ENCODE measurements at places on chromosomes 3 and 15.
A peak's percentile ranks its signal among the peaks of the same experiment; 100 is the strongest.

- no peak for DNase-seq
Observed at GRCh38 chr3:55511895-55512570, 24.9 kb upstream of the WNT5A start.

DNA sequence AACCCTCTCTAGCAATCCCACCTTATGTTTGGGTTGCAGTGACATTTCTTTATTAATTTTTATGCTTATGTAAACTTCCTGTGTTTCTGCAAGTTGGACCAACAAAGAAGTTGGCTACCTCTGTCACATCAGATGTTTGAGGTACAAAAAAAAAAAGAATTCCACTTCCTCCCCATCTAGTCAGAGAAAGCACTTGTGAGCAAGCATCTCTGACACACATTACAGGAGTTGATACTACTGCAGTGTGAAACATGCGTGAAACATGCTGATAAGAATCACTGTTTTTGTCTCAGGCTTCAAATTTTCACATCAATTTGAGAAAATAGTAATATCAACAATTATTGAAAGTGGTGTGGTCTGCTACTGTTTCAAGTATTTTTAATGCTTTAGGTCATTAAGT lies 1.3 kb downstream of the SCAANT1 start:
- peak; percentile 48 for DNase-seq

- DNase-seq = no peak
Observed at GRCh38 chr3:53665608-53666425, 171.4 kb downstream of the CACNA1D start.

DNA sequence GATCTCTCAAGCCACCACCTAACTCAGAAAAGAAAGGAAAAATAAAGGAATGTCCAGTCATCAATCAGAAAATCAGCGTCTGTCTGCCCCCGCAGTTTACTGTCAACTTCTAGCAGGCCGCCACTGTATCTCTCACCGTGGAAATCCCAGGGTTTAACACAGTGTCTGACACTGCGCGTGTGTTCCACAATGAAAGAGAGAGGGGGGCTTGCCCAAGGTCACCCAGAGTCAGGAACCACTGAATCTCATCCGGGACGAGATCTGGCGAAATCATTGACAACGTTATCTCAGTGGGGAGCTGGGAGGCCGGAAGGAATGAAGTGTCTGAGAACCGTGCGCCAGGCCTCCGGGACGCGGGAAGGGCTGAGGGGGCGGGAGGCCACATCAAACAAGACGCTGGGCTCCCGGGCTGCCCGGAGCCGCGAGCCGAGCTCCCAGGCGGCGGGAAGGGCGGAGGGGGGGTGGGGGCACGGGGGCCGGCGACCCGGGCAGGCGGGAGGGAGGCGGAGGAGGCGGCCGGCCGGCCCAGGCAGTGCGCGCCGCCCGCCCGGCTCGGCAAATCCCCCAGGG lies 2.2 kb upstream of the HES1 start:
- no peak for DNase-seq

DNA sequence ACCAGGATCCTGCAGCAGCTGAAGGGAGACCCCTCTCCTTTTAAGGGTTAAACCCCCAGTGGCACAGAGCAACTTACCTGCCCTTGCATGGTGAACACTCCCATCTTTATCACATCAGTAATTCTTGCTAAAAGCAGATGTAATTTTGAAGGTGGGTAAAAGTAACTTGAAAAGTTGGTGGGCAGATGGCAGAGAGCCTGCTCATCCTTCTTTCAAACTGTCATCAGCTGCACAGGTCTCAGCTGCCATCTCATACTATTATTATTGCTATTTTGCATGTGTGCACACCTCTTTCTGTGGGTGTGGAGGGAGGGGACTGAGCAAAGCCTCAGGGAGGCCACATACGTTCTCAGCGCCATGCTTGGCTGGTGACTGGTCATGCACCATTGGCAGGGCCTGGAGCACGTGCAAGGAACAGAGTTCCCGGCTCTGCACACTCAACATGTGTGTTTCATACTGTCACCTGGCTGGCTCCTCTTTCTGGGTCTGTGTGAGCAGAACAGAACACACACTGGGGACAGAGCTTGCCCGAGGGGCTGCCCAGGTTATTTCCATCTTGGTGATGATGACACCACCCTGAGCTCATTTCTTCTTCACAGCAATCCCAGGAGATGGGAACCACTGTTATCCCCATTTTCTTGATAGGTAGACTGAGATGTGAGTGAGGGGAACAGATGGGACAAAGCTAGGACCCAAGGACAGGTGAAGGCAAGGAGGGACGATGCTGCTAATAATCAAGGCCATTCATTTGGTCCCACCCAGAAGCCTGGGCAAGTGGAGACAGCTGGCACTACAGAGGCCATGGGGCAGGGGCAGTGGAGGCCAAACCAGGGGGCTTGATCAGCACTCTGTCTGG lies 95.8 kb upstream of the KLF13 start:
- DNase-seq = no peak

DNA sequence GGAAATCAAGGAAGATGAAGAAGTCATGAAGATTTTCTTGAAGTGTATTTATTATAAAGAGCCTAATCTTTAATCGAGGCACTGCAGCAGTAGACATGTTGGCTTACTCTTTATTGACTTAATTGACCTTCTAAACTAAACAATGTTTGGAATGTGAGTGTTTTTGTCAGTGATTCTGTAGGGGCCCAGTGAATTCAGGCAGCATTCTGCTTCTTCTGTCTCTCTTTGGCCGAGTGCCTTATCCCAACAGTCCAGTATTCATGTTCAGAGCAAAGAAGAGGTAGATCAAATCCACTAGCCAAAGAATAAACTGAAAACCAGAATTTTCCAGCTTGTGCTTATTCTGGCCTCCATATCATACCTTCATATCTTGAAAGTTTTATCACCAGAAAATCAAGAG lies 55.7 kb downstream of the RLBP1 start:
- DNase-seq = no peak

DNA sequence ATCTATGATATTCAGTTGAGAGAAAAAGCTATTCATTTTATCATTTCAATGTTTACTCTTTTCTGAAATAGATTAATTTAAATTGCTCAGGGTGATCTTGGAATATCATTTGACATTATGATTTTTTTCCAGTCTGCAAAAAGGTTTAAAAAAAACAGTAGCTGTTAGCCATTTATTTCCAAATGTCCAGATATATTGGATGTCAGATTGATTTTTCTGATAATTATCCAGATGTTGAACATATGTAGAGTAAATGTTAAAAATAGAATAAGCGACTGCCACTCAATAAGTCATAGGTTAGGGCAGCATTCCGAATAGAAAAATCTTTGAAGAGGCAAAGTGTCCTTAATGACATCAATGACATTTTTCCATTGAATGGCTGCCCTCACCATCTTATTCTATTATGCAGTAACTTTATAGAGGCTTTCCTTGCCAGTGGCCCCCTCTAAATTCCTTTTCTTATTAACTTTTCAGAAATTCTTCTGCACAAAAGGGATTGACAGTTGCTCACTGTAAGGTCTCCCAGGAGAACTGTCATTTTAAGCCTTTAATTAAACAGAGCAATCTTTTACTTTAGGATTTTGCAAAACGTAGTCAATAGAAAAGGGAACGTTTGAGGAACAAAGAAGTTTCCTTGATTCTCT lies 316.5 kb downstream of the GBE1 start:
- DNase-seq = no peak

GRCh38 chr3:39141171-39141995 lies 12.0 kb downstream of the CSRNP1 start:
- DNase-seq = no peak

- DNase-seq = no peak
Observed at GRCh38 chr3:197244751-197245150, 53.7 kb downstream of the DLG1 start.

- DNase-seq = no peak
Observed at GRCh38 chr3:94433811-94434210, 370.9 kb downstream of the NSUN3 start.

GRCh38 chr15:88803920-88804247 lies 648 bp downstream of the ACAN start:
- no peak for DNase-seq

DNA sequence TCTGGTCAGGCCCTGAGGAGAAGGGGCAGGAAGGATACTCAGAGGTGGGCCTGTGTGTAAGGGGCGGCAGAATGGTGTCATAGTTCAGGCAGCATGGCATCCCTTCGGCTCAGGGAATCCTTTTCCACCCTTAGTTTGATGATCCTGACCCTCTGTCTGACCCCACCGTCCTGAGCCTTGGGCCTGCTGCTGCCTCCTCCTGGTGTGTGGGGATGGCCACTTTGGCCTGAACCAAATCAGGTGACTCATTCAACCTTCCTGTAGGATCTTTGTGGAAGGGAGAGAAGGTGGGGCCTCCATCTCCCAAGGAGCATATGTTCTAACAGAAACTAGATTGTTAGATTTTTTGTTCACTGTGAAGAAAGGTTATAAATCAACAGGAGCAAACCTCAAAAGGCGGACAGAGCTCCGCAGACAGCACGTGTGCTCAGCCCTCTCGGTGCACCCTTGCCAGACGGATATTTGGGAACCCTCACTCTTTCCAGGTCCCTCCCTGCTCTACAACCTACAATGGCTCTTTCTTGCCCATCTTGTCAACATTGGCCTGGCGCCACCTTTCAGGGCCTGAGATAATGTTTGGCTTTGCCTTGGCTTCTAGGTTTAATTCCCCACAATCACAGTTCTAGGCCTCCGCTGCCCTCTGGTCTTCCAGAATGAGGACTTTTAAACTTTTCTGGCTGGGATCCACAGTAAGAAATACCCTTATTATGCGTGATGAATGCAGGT lies 21.7 kb downstream of the THSD4 start:
- no peak for DNase-seq

DNA sequence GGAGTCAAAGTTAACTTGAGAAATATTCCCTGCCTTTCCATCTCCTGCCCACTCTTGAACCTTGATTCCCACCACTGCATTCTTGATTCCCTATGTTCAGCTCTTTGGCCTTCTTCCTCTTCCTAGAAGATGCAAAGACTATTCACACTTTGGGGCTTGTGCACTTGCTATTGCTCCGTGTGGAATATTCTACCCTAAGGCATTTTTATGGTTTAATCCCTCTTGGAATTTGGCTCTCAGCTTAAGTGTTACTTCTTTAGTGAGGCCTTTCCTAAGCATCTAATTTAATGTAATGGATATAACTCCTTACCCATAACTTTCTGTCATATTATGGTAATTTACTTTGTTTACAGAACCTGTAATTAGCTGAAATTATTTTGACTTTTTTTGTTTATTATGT lies 318.9 kb upstream of the COL8A1 start:
- no peak for DNase-seq

- no peak for DNase-seq
Observed at GRCh38 chr3:53163444-53164387, 2.7 kb downstream of the PRKCD start.

DNA sequence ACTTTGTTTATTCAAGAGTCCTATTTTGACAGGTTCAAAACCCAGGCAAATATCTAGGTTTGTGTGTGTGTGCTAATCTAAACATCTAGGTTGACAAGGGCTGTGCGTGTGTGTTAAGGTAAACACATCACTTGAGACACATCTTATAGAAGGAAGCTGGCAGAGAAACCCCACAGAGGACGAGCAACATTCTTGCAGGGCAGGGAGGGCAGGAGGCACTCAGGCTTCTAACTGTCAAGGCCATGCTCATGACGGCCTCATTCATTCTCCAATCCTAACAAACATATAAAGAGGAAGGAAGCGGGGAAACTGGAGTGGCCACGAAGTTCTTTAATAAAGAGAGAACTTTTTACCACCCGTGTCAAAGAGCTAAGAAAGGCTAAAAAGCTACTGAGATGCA lies 43.4 kb downstream of the SLCO2A1 start:
- no peak for DNase-seq

DNA sequence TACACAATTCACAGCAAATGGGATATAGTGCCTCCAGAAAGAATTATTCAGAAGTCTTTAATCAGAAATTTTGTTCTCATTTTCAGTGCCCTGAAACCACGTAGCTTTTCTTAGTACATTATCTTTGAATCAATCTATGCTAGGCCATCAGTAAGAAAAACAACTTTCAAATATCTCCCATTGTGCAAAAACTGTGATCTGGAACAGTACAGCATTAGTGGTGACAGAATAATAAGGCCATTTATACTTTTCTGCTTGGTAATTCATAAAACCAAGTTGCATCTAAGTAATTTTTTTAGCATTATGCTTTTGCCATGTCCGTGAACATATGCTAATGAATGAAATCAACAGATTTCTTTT lies 35.4 kb upstream of the ZNF385D start:
- no peak for DNase-seq

- DNase-seq = no peak
Observed at GRCh38 chr3:192022412-192022811, 561.4 kb downstream of the PYDC2 start.

- DNase-seq = no peak
Observed at GRCh38 chr15:87752250-87752951, 504.1 kb downstream of the NTRK3 start.

- DNase-seq = no peak
Observed at GRCh38 chr3:136122006-136122405, 74.1 kb downstream of the MSL2 start.

DNA sequence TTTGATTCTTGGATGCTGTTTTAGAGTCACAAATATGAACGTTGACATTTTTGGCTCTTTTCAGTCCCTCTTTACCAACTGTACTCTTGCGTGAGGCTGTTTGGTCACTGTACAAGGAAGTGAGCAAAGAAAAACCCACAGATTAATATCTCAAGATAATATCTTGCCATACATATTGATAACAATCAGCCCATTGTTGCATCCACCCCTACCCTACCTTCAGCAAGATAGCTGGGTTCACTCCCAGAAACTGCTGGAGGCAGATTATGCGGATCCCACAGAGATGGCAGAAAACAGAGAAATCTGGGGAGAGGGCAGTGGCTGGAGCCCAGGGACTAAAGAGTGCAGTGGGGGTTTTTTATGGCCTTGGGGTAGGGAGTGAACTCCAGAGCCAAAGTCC lies 29.9 kb upstream of the MFSD1 start:
- DNase-seq = no peak

DNA sequence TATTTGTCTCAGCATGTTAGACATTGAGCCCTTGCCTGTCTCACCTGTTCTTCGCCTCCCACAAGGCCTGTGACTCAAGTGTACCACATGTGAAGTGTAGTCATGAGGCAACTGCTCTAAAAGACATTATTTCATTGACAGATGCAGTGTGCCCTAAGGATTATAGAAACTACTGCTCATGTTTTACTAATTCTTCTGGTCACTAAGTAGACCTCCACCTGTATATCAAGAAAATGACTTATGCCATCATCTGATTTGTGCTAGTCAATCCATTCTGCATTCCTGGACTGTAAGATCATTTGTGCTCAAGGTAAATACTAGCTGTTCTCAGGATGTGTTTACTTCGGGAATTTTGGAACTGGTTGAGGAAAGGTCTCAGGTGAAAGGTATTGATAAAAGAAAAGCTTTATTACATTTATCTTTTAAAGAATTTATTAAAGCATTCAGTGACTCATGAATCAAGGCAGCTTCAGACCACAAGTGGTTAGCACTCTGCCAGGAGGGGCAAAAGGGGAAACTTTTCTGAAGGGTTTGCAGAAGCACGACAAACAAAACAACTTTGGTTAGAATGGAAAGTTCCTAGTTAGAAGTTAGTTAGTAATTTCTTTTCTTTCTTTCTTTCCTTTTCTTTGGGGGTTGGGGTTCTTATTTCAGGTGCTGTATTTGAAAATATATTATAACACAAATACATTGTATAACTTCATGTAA lies 465.3 kb upstream of the CBLB start:
- DNase-seq = peak; percentile 63

GRCh38 chr3:168914662-168915061 lies 748.9 kb downstream of the MECOM start:
- no peak for DNase-seq

GRCh38 chr3:112087746-112088145 lies 1.6 kb downstream of the C3orf52 start:
- DNase-seq = no peak

GRCh38 chr3:177721864-177722785 lies 524.8 kb upstream of the TBL1XR1 start:
- DNase-seq = no peak

Measured in CD4-positive, alpha-beta T cell treated with Interleukin-2 at 100 ng/mL for 4 hours (primary cell).